ENCODE measurements at places on chromosomes 16 and 17.

DNA sequence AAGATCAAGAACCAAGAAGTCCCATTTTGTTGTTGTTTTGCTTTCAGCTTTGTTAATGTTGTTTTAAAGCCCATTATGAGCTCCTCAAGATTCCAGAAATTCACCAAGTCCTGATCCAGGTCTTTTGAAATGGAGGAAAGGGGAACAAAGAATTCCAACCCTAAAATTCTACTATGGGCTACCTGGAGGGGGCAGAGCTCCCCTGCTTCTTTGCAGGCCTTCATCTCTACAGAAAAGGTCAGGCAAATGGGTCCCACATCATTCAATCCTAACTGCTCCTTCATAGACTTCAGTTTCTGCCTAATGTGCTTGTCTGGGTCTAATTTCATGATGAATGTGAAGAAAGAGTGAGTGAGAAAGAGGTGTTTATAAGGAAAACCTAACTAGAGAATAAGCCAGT, 375.5 kb downstream of the TOX3 start:
- no peaks in the 10 kb centered on the region for H3K36me3 ChIP-seq
- no peaks in the 10 kb centered on the region for H3K27me3 ChIP-seq
- no peak for DNase-seq
- no peak overlapping the region for H3K27ac ChIP-seq
- H3K4me3 ChIP-seq, result no peak overlapping the region
- H3K4me1 ChIP-seq, result no peaks in the 10 kb centered on the region

DNA sequence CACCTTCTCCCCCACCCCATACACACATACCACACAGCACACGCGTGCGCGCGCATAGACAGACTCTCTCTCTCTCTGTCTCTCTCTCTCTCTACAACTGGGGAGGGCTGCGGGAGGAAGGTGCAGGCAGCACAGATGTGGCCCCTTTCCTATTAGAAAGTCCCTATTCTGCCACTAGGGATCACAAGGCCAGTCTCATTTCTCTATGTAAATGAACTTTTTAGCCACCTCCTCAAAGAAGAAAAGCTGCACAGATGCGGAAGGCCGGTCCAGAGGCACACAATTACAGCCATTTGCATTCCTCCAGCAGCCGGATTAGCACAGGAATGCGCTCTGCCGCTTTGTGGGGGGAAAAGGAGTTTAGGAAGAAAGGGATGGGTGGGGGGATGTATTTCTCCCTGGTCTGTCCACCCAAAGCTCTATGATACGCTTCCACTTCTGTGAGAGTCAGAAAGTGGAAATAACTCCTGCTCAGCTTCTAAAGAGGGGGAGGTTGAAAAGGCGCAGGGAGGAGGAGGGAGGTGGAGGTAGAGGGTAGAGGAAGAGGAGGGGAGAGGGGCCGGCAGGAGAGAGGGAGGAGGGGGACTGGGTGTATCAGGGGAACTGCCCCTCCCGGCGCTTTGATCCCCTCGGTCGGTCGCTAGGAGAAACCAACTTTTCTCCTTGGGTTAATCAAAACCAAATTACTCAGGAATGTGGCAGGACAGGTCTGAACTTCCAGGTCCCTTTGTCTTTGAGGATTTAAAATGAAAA, 11.7 kb downstream of the ZFHX3 start:
- no peak for DNase-seq
- H3K4me1 ChIP-seq, result peaks cover 33% of the 10 kb centered on the region
- peaks cover 2% of the 10 kb centered on the region for H3K36me3 ChIP-seq
- H3K27me3 ChIP-seq, result peaks cover 40% of the 10 kb centered on the region
- peak overlapping the region; percentile 17 for H3K4me3 ChIP-seq
- H3K27ac ChIP-seq, result no peak overlapping the region

GRCh38 chr16:66131156-66131807, 235.2 kb upstream of the CDH5 start:
- no peak for DNase-seq
- no peaks in the 10 kb centered on the region for H3K4me1 ChIP-seq
- peaks cover 28% of the 10 kb centered on the region for H3K27me3 ChIP-seq
- no peaks in the 10 kb centered on the region for H3K36me3 ChIP-seq

DNA sequence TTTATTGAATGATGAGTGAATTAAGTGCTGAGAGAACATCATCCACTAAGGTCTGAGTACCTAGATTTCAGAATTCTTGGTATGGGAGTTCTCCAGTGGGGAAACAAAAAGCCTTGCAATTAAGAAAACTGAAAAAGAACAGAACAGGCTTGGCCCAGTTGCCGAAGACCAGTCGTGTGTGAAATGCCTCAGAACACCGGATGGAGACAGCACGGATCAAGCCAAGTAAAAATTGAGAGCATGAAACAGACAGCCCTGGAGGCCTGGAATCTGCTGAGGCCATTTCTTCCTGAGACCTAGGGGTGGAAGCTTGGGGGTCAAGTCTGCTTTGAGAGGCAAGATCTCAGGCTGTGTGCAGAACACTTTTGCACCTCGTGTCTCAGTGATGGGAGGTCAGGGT, 43.3 kb downstream of the GRIN2A start:
- H3K4me1 ChIP-seq, result no peaks in the 10 kb centered on the region
- H3K27ac ChIP-seq, result no peak overlapping the region
- H3K27me3 ChIP-seq, result no peaks in the 10 kb centered on the region
- no peak overlapping the region for H3K4me3 ChIP-seq
- no peak for DNase-seq

DNA sequence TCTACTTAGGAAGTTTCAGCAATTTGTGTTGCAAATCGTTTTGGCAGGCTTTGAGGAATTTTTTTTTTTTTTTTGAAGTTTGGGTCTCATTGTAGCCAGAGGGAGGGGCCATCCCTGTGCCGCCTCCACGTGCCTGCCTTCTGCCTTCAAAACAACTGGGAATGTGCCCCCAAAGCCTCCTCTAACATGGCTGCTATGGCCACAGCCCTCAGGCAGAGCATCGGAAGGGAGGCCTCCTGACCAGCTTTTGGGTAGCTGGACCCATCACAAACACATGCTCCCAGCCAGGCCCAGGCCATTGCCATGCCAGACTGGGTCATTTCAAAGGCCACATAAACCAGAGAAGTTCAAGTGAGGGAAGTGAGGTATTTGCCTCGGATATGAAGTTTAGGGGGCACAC, 21.5 kb downstream of the C16orf82 start:
- peaks cover 21% of the 10 kb centered on the region for H3K27me3 ChIP-seq
- no peaks in the 10 kb centered on the region for H3K36me3 ChIP-seq
- no peak overlapping the region for H3K4me3 ChIP-seq

DNA sequence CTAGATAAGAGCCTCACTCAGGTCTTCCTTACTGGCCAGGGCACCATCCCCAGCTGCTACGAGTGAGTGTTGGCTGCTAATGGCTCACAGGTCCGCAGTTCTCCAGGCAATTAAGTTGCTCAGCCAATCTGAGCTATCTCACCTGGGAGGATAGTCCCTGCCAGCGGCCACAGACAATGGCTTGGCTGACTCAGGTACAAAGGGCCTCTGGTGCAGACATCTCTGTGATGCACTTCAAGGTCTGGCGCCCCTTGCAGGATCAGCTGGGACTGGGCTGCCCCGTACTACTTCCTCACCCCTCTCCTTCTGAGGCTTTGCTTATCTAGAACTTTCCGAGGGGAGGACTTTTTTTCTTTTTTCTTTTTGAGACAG, 49.2 kb upstream of the EMP2 start:
- H3K27me3 ChIP-seq, result peaks cover 2% of the 10 kb centered on the region
- DNase-seq, result no peak
- no peaks in the 10 kb centered on the region for H3K36me3 ChIP-seq
- H3K27ac ChIP-seq, result no peak overlapping the region
- no peak overlapping the region for H3K4me3 ChIP-seq

DNA sequence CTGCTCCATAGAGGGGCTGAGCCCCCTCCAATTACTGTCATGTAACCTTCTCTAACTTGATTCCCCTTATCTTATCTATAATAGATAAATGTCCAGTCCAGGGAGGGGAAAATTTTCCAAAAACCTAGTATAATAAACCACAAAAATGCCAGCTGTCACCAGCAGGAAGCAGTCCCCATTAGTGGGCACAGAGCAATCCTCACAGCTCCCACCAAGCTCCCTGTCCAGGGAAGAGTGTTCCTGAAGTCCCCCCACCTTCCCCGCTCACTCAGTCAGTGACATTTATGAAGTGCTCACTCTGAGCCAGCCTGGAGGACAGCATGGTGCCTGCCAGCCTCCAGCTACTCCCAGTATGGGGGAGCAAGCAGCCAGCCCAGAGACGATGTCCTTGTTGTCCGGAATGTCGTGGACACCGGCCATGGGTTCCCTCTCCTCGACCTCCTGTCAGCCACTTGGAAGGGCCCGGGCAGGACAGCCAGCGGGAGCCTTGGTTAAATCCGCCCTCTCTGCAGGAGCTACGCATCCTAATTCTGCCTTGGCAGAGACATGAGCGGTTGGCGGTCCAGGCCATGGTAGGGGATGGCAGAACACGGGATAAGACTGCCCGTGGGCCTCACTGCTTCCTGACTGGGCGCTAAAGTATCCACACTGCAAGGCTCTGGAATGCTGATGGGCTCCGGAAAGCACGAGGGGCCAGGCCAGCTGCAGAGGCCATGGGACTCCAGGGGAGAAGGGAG, 102.0 kb upstream of the CDH5 start:
- H3K27me3 ChIP-seq, result peaks cover 23% of the 10 kb centered on the region
- no peak overlapping the region for H3K4me3 ChIP-seq
- H3K36me3 ChIP-seq, result no peaks in the 10 kb centered on the region
- peaks cover 3% of the 10 kb centered on the region for H3K4me1 ChIP-seq
- H3K27ac ChIP-seq, result no peak overlapping the region

GRCh38 chr17:45433159-45433535, 477 bp upstream of the ARHGAP27 start:
- peaks cover 32% of the 10 kb centered on the region for H3K4me1 ChIP-seq
- peak overlapping the region; percentile 66 for H3K27ac ChIP-seq
- peaks cover 17% of the 10 kb centered on the region for H3K36me3 ChIP-seq
- H3K27me3 ChIP-seq, result no peaks in the 10 kb centered on the region

GRCh38 chr16:8554022-8554421, 36.3 kb downstream of the TMEM114 start:
- DNase-seq, result no peak
- no peaks in the 10 kb centered on the region for H3K36me3 ChIP-seq
- H3K4me3 ChIP-seq, result no peak overlapping the region
- peaks cover 9% of the 10 kb centered on the region for H3K27me3 ChIP-seq
- no peaks in the 10 kb centered on the region for H3K4me1 ChIP-seq

- H3K36me3 ChIP-seq, result peaks cover 43% of the 10 kb centered on the region
- peaks cover 38% of the 10 kb centered on the region for H3K4me1 ChIP-seq
- peak overlapping the region; percentile 11 for H3K27ac ChIP-seq
- peak overlapping the region; percentile 22 for H3K4me3 ChIP-seq
- H3K27me3 ChIP-seq, result no peaks in the 10 kb centered on the region
- no peak for DNase-seq
These were observed 3.0 kb downstream of the UBE2I start for GRCh38 chr16:1312467-1312816.

- H3K4me3 ChIP-seq, result no peak overlapping the region
- no peak overlapping the region for H3K27ac ChIP-seq
- no peak for DNase-seq
- H3K36me3 ChIP-seq, result peaks cover 37% of the 10 kb centered on the region
- H3K4me1 ChIP-seq, result peaks cover 2% of the 10 kb centered on the region
These were observed 8.6 kb upstream of the ANKFY1 start for GRCh38 chr17:4272213-4272971.

DNA sequence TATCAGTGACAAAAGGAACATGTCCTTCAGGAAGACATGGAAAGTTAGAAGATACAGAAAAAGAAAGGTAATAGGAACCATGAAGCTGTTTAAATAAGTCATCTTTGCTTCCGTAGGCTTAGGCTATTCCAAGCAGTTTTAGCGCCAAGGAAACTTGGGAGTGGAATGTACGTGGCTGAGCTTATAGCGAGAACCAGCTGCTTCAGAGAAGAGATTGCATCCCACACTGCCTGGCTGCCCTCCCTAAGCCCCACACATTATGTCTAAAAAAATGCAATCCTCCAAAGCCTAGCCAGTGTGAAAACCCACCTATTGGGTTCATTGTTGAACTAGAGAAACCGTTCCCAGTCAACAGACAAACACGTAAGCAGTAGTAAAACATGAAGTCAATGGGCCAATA, 149.9 kb downstream of the SLC39A11 start:
- H3K36me3 ChIP-seq, result no peaks in the 10 kb centered on the region
- H3K27ac ChIP-seq, result no peak overlapping the region
- no peak for DNase-seq
- no peak overlapping the region for H3K4me3 ChIP-seq

DNA sequence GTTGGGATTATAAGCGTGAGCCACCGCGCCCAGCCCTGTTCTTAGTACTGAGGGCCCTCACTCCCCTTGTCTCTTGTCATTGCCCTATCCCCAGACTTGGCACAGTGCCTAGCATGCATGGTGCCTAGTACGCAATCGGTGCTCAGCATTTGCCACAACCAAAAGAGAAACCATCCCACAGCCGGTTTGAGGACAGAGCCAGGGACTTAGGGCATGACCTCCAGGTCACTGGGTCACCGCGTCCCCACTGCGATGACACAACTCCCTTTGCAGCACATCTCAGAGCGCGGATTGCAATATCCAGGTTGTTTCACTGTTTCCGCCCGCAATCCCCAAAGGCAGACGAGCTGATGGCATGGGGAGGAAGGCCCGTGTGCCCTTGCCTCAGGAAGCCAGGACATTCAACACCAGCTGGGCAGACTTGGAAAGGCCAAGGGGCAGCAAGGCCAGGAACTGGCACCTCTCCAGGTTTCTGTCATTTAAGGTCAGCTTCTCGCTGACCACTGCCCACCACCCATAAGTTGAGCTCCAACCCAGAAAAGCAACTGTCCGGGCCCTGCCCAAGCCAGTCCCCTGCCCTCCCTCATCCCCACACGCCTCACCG, 274.5 kb downstream of the MRTFB start:
- no peaks in the 10 kb centered on the region for H3K4me1 ChIP-seq
- no peak overlapping the region for H3K4me3 ChIP-seq
- H3K27me3 ChIP-seq, result no peaks in the 10 kb centered on the region

GRCh38 chr16:50494501-50495491, 53.4 kb upstream of the NKD1 start:
- no peaks in the 10 kb centered on the region for H3K4me1 ChIP-seq
- no peak overlapping the region for H3K4me3 ChIP-seq
- H3K27me3 ChIP-seq, result peaks cover 3% of the 10 kb centered on the region
- no peak overlapping the region for H3K27ac ChIP-seq
- DNase-seq, result no peak

GRCh38 chr16:2388139-2388874, 40.9 kb upstream of the CCNF start:
- H3K27me3 ChIP-seq, result peaks cover 10% of the 10 kb centered on the region
- H3K4me1 ChIP-seq, result peaks cover 4% of the 10 kb centered on the region
- no peak overlapping the region for H3K4me3 ChIP-seq
- DNase-seq, result no peak

- peaks cover 8% of the 10 kb centered on the region for H3K27me3 ChIP-seq
- H3K4me1 ChIP-seq, result no peaks in the 10 kb centered on the region
- DNase-seq, result no peak
- H3K27ac ChIP-seq, result no peak overlapping the region
- H3K4me3 ChIP-seq, result no peak overlapping the region
- no peaks in the 10 kb centered on the region for H3K36me3 ChIP-seq
These were observed 15.3 kb upstream of the GNA13 start for GRCh38 chr17:65071861-65072260.

- H3K36me3 ChIP-seq, result no peaks in the 10 kb centered on the region
- H3K27me3 ChIP-seq, result peaks cover 38% of the 10 kb centered on the region
- no peak for DNase-seq
- H3K4me3 ChIP-seq, result no peak overlapping the region
- no peaks in the 10 kb centered on the region for H3K4me1 ChIP-seq
- no peak overlapping the region for H3K27ac ChIP-seq
These were observed 30.9 kb upstream of the ABCA3 start for GRCh38 chr16:2371421-2371820.
